Stimulated activated CD4-positive, alpha-beta T cell treated with anti-CD3 and anti-CD28 coated beads, Interleukin-4, amount 100 ng/mL, for 24 hours (primary cell): ENCODE measurements at places on chromosomes 4 and X.
A peak's percentile ranks its signal among the peaks of the same experiment; 100 is the strongest.

DNA sequence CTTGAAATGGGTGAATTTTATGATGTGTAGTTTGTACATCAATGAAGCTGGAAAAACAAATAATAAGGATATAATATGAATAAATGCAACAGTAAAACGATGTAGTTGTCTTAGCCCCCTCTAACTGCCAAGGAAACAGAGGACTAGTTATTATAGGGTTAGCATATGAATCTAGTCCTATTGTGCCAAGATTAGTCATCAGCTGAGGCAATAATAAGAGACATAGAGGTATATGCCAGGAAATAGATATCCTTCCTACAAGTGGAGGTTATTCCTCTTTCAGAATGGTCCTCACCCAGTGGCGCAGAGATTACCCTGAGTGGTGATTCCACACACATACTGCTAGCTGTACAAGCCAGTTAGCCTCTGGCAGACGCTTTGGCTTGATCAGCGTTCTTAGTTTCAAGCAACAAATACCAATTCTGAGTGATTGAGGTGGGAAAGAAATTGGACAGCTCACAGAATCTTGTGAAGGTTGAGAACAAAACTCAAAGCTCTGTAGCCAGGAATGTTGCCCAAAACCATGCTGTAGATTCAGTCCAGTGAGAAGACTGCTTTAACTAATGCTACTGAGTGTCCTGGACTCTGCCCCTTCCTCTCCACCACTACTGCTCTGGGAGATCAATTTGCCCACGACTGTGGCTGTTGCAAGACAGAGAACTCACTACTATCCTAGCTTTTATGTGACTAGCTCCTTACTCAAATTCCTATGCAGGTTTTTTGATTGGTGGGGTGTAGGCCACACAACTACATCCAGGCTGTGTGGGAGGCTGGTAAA is 27.0 kb upstream of the ZNF280C start:
- DNase-seq, result no peak

DNA sequence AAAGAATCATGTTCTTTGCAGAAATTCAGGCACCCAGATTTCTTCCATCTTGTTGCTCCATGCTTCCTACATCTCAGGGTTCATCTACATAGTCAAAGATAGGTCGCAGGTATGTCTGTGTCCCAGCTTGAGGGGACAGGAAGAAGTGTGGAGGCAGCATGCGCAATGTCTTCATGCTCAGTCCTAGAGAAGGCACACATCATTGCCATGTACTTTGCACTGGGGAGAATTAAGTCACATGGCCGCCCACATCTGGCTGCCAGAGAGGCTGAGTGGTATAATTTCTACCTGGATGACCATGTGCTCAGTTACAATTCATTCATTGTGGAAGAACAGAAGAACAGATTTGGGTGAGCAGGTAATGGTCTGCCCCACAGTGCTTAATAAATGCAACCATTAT is 54.1 kb downstream of the GAB1 start:
- DNase-seq, result no peak

GRCh38 chr4:179631321-179631720 is 2189.1 kb upstream of the AGA start:
- DNase-seq, result no peak

DNA sequence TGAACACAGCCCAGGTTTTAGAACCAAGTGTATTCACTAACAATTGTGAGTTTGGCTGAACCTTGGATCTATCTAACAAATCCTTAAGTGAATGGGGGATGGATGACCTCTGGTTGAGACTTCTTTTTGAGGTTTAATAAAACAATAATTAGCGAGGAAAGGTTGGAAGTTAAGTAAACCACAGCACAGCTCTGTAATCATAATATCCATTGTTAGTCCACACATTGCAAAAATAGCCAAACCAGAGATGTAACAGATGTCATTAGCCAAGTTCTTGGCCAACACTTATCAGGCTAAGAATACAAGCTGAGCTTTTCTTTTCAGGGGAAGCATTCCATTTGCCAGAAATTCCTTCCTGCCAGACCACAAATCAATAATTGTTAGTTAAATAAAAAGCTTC is 59.1 kb downstream of the FREM3 start:
- DNase-seq, result no peak

GRCh38 chrX:144616317-144616716 is 631.0 kb upstream of the SPANXN1 start:
- no peak for DNase-seq

- peak; percentile 99 for DNase-seq
These were observed 393 bp downstream of the GTPBP6 start for GRCh38 chrX:318068-318738.

- DNase-seq, result no peak
These were observed 10.8 kb downstream of the PSAPL1 start for GRCh38 chr4:7423801-7424552.

GRCh38 chr4:154465085-154465484 is 26.5 kb downstream of the DCHS2 start:
- DNase-seq, result no peak

GRCh38 chr4:153439831-153440230 is 26.3 kb upstream of the TMEM131L start:
- DNase-seq, result no peak

DNA sequence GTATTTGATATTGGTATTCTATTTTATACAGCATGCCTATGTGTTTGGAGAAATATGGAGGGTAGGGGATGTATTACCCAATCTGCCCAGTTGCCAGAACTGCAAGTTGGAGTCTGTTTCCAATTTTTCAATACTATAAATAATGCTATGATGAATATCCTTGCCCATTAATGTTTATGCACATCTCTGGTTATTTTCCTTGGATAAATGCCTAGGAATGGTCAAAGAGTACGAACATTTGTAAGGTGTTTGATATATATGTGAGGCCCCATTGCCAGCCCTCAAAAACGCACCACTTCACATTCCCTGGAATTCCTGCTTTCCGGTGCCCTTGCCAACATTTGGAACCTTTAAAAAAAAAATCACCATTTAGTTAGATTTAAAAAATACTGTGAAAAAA is 34.3 kb downstream of the CLDN34 start:
- no peak for DNase-seq

GRCh38 chr4:121009578-121010478 is 62.5 kb downstream of the NDNF start:
- DNase-seq, result no peak

GRCh38 chrX:83022020-83022419 is 486.1 kb upstream of the POU3F4 start:
- no peak for DNase-seq

DNA sequence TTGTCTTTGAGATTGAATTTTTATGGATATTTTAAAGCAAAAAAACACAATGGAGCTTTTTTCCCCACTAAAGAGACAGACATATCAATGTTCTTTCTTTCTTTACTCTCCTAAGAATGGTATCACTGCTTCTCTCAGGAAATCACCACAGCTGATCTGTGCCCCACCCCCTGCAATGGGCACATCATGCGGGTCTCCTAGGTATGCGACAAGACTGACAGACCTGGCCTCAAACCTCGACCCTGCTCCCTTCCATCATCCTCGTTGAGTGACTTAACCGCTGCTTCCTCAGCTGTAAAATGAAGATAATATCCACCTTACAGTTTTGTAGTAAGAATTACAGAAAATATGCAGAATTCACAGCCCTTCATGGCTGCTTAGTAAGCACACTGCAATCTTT is 58.3 kb downstream of the LEF1 start:
- no peak for DNase-seq

DNA sequence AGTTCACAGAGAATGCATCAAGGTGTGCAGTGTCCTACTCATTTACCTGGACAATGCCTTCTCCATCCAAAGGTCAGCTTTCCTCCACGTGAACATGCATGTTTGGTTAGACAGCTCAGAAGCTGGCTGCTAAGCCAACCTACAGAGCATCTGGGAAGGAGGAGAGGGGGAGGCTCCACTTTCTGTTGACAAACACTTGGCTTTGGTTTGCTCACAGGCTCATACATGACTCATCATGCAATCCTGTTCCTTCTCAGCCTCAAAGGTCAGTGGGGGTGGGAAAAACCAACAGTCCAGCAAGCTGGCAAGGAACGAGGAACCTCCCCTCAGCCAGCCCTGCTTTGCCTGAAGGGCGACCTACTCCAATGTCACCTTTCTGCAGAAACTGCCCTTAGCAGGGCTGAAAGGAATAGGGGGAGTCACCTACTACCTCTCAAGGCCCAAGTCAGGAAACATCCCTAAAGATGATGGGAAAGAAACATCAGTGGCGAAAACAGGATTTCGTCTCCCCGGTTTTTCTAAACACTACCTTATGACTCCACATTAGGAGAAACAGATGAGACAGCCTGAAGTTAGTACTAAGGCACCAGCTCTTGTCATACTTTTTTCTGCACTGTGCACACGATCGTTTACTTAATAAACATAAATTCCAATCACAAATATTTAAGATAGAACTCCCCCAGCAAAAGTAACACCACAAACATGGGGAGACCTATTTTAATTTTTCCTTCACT is 37.9 kb downstream of the RELL1 start:
- DNase-seq, result no peak

DNA sequence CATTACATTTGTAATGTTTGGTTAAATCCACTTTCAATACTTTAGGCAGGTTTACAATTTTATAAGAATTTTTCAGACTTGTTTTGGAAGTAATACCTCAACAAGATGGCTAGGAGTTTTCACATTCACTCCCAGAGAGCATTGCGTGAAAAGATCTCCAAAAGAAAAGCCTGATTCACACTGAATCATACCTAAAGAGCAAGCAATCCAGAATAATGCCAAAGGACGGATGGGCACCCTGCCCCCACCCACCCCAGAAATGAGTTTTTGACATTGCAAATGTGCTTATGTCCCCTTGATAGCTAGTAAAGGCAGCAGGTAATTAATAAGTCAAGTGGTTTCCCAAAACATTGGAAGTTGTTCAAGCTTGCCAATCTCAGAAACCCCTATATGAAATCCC is 557.7 kb upstream of the TENM3 start:
- DNase-seq, result no peak

- DNase-seq, result peak; percentile 50
These were observed 44.4 kb upstream of the TMSB15B start for GRCh38 chrX:103918050-103918449.

DNA sequence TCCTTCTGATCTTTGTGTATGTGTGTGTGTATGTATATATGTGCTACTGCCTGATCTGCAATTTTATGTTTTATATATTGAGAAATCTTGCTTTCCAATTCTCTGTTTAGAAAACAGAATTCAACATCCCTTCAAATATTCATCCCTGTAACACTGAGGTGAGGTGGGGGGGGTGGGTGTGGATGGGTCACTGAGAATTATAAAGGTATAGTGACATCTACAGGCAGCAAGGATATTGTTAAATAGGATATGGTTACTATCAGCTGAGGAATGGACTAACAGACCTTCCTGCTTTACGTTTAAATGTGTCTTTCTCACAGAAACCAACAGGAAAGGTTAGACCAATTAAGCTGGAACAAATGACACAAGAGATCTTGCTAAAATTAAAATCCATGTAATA is 19.0 kb upstream of the MAGEB2 start:
- no peak for DNase-seq

DNA sequence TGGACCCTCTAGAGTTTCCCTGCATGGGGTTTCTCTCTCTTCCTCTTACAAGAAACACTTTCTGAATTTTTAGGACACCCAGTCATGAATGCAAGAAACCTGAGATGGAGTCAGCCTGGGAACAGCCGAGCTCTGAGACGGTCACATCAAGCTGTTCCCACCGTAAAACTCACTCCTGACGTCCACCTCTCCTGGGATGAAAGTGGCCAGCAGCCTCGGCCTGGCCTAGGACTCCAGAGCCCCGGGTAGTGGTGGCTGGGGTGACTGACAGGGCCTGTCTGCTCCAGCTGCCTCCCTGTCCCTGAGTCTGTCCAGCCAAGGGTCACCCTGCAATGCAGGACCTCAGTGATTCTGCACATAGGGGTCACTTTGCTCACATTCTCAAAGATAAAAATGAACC is 217.8 kb downstream of the SHOX start:
- no peak for DNase-seq

DNA sequence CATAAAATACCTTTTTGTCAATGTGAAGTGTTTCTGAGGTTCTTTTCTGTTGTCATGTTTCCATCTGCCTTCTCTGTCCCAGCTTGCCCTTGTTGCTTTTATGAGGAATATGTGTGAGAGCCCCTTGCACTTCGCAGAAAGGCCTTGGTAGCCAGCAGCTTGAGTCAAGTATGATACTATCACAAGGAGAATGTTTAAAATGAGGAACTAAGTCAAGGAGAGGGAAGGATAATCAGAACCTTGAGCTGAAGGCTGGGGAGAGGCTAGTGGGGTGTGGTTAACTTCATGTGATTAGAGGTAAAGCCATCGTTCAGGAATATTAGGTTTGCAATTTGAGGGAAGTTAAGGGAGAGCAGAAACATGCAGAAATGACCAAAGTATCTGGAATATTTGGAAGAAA is 12.7 kb downstream of the PGK1 start:
- no peak for DNase-seq

- DNase-seq, result no peak
These were observed 32.5 kb downstream of the TLL1 start for GRCh38 chr4:165905405-165906027.

DNA sequence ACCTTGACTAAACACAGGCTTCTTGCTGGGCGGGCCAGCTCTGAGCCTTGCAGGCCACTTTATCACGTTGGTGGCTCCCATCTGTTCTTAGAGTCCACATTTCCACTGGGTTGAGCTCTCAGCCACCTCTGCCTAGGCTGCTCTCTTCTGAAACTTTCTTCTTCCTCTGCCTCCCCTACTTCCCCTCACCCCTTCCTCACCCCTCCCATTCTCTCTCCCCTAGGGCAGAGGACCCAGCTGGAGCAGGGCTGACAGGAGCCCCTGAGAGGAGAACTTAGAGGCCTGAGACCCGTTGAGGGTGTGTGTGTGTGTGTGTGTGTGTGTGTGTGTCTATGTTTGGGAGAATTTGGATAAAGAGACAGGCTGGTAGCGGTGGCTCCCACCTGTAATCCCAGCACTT is 19.9 kb upstream of the TMSB4X start:
- DNase-seq, result no peak

DNA sequence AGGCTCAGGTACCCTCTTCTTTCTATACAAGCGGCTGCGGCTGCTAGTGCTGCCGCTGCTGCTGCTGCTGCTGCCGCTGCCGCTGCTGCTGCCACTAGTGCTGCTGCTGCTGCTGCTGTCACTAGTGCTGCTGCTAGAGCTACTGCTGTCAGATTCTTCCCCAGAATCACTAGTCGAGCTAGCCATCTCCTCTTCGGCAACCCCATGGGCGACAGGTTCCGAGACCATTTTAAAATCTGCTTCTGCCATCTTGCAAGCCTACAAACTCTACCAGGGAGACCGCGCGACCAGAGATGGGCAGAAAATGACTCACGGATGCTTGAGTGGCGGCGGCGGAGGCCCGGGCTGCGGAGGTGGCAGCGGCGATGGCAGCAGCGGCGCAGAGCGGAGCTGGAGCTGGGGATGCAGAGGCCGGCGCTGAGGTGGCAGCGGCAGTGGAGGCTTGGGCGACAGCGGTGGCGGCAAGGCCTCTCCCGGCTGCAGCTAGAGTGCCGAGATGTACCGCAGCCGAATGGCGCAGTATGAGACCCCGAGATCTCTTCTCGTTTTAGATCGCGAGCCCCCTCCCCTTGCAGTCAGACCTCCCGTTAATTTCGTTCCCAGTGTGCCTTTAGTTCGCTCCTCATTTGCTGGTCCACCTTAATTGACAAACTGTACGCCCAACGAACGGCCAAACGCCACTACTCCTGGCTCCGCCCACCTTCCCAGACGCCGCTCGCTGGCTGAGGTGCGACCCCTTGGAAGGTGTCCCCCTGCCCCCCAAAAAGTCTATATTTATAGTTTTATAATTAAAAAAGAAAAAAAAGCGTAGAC is at the start of gene NAP1L3:
Gene NAP1L3, minus strand, starts transcription at position 523 of the 813 bp plus-strand sequence. Its CDS starts 274 bp downstream, at position 249.
- DNase-seq, result peak; percentile 66
